ENCODE measurements at places on chromosomes 3 and 15.

- DNase-seq, result no peak
Measured at GRCh38 chr3:122915300-122916055, 112.1 kb downstream of the SEMA5B start.

GRCh38 chr15:47929138-47929803 lies 191.5 kb upstream of the SLC24A5 start:
- DNase-seq, result no peak

- DNase-seq, result no peak
Measured at GRCh38 chr3:188165596-188165995, 11.6 kb downstream of the LPP start.

DNA sequence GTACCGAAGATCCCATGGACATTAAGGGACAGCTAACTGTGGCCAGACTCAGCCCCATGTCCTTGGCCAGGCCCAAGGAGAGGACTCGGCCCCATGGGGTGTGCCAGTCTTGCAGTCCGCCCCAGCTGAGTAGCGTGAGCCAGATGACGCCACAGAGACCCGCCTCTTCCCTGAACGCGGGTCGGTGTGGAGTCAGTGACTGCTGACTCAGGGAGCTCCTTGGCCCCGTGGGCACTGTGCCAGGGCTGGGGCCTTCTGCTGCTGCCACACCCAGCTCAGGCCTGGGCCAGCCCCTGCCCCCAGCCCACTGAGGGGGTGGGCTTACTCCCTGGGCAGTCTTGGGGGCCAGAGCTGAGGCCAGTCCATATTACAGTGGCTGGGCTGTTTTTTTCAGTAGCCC lies 52.8 kb downstream of the PLXNA1 start:
- no peak for DNase-seq

DNA sequence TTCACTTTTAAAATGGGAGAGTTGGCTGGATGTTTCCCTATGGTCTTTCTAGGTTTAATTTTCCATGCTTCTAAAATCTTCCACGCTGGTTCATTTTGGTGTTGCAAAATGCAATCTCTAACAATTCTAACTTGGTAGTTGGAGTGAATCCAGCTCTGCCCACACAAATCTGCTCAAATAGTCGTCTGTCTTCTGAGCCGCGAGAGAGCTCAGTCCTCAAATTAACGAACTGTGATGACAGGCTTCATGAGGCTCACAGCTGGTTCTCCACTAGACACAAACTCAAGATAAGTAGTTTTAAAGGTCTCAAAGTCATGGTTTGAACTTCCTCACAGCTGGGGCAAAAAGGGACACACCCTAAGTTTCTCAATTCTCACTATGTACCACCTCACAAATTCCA lies 178.6 kb upstream of the LYSMD4 start:
- peak; percentile 15 for DNase-seq

DNA sequence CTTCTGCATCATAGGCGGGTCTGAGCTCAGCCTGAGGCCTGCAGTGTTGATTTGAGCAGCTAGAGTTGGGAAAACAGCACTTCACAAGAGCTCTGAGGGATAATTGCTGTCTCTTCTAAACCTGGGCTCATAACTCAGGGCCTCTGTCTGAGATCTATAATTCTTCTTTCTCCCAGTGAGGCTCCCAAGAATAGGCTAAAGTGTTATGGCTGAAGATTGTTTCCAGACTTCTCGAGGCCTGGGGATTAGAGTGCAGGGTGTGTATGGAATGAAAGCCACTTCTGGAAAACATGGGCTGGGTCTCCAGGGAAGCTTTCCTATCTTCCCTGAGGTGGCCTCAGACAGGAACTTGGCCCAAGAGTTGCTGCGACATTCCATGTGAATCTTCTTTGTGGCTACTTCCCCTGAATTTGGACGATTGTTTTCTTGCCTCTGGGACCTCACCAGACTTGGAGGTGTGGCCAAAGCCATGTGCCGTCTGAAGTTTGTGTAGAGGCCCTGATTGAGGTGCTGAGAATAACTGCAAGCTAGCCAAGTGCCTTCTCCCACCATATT lies 26.5 kb downstream of the MTMR14 start:
- DNase-seq, result no peak

GRCh38 chr3:51802106-51802703 lies 23.2 kb upstream of the IQCF6 start:
- no peak for DNase-seq

- DNase-seq, result peak; percentile 76
Measured at GRCh38 chr3:157132936-157133335, 27.0 kb downstream of the CCNL1 start.

DNA sequence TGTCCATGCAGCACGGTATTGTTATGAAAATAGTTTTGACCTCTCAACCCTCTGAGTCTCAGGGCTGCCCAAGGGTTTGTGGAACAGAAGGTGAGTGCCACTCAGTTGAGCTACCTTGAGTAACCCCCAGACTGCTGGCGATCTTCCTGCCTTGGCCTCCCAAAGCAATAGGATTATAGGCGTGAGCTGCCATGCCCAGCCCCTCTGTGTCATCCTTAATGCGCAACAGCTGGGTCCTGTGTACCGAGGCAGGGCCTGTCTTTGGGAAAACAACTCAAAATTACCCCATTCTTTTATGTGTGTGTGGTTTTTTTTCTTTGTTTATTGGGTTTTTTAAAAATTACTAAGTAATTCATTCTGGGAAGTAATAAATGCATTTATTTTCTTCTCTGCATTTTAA lies 78.3 kb upstream of the TPM1 start:
- DNase-seq, result no peak

DNA sequence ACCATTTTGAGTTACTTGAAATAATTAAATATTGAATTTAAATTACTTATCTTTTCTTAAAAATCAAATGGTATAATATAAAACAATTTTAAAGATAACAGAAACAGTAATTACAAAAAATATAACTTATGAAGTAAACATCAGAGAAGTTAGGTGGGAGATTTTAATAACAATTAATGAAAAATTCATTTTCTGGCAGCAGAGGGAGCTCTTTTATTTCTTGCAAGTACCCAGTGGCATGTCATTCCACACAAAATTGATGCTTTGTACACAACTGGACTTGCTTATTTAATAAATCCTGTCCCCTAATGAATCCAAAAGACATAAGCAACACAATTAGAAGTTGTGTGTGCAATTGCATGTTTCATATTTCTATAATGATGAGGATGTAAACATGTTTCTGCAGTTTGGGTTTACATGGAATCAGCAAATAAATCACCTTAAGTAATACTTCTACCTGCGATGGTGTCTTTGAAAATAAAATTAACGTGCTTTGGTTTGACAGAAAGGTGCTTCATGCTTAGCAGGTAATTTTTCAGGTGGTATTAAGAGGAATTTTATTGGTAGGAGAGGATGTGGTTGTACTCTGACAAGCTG lies 861.3 kb downstream of the ZPLD1 start:
- no peak for DNase-seq

DNA sequence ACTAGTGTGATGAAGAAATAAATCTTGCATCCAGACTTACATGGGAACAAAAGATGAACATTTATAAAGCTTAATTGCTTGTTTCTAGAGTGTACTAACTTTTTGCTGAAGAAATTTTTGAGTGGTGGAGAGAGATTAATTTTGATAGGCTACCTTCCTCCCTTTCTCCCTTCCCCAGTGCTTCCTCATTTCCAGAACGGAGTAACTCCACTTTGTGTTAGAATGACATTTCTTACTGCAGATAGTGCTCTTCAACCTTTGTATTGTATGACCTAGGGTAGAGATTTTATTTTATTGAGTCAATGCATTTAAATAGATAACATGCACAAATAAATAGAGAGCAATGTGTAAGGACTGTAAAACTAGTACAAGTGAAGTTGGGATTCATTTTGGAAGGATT lies 1.9 kb downstream of the ATP1B3 start:
- no peak for DNase-seq
